Foreskin keratinocyte (primary cell): ENCODE measurements at places on chromosomes 1 and 21.
A peak's percentile ranks its signal among the peaks of the same experiment; 100 is the strongest.

DNA sequence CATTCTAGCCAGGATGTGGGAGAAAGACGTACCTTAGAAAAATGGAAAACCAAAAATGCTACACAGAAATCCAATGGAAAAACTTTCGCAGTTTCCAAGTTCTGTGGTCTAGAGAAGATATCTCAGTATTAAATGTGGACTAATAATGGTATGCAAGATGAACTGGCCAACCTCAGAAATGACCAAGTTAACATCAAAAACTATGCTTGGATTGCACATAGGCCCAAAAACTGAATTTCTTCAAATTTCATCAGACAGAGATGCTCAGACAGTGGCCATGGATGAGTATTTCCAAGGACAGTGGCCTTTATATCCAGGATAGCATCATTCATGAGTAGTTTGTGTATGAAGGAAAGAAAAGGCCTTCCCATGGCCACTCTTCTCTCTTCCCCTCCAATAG is 132.2 kb downstream of the TIAM1 start:
- no peak for DNase-seq

GRCh38 chr1:202210385-202210784 is 16.8 kb downstream of the LGR6 start:
- peak; percentile 47 for DNase-seq

DNA sequence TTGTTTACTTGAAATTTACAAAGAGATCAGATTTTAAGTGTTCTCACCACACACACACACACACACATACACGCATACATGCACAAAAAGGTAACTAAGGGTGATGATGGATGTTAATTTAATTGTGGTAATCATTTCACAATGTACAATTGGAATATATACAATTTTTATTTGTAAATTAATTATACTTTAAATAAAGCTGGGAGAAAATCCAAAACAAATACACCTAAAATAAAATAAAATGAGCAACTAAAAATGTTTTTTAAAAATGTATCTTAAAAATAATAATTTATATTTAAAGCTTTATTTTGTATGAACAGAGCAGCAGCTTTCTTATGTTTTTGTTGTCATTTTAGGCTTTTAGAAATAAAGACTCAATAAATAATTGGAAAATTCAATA is 8.2 kb upstream of the INSL5 start:
- DNase-seq: no peak

DNA sequence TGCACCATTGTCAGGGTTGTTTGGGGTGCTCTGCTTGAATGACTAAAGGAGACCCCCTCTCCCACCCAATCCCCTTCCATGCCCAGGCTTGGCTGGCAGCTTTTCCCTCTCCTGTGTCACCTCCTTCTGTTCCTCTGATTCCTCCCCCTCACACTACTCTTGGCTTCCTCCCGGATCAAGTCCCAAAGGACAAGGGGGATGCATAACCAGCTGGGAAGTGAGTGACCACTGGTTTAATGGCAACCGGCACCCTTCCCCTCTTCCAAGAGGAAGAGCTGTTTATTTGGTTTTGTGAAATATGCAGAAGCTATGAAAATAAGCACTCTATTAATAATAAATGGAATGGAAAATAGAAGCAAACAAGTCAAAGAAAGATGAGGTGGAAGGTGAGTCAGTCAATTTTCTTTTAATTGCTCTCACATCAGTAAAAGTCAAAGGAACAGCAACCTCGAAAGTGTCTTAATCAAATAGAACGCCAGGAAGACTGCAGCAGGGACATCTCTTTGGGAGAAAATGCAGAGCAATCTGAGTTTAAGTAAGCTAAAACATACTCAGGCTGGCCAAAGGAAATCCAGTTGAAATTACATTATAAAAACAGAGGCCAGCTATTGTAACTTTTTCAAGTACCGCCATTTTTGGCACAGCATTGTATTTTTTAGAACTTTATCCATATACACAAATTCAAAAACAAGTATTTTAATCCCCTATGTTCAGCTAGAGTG is 322.5 kb downstream of the SIPA1L2 start:
- no peak for DNase-seq

GRCh38 chr1:209527372-209527771 is 56.1 kb upstream of the CAMK1G start:
- DNase-seq: peak; percentile 55

DNA sequence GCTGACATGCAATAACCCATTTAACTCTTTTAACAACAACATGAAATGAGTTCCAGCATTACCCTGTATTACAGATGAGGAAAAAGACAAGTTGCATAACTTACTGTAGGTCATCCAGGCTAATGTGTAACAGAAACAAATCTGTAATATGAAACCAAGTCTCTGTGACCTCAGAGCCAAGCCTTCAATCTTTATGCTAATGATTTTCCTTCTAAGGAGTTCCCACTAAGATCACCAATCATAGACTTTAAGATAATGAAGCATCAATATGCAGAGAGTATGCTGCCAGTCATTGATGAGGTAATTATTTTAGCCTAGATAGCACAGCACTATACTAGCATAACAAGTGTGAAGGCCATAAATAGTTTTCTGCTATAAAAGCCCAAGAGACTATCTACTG is 35.6 kb upstream of the RNPC3 start:
- peak; percentile 15 for DNase-seq

DNA sequence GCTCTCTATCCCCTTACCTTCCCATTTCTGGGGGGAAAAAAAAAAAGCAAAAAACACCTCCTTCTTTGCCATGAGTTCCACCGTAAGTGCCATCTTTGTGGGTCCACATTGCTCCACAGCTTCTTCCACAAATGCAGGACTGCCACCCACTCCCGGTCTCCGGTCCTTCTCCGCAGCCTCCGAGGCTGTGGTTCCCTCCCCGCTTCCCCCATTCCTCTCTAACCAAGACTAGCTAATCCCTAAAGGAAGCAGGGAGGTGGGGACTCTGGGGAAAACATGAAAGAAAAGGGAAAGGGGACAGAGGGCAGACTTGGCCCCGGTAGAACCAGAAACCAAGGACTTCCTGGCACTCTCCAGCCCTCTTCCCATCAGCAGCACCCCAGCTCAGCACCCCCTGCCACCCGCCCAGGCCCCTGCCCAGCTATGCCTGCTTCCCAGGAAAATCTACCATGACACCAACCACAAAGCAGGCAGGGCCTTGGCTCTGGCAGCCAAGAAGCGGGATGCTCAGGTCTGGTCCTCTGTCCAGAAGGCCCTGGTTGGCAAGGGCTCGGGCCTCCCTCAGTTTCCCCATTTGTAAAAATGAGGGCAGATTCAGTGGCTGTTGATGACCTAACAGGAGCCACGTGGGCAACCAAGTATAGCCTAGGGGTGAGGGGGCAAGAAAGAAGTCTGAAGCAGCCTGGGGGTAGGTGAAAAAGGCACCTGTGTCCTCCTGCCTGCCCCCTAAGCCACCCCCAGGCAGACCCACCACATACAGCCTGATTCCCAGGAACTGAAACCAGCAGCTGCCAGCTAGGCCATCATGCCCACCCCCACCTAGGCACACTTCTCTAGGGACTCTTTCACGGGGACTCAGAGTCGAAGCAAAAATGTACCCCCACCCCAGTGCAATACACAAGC is 2.5 kb downstream of the EPHA2 start:
- no peak for DNase-seq

GRCh38 chr1:109668123-109668775 is 392 bp downstream of the GSTM2 start:
- no peak for DNase-seq

DNA sequence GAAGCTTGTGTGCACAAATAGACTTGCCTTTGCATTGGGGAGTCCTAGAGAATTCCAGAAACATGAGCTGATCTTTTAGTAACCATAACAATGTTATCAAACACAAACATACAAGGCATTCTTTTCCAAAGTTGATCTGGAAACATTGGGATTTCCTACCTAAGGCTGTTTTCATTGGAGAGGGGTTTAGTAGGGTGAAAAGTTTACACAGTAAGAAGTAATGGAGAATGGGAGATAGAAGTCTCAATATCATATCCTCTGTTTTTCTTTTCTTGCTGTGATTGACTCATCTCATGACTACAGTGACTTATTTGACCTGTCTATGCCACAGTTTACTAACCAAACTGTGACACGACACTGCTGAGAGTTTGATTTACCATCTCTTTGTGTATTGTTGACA is 65.6 kb upstream of the PLA2G4A start:
- no peak for DNase-seq

GRCh38 chr1:83067954-83068353 is 931.0 kb downstream of the TTLL7 start:
- no peak for DNase-seq

GRCh38 chr1:208179961-208180409 is 64.2 kb downstream of the PLXNA2 start:
- DNase-seq: no peak

DNA sequence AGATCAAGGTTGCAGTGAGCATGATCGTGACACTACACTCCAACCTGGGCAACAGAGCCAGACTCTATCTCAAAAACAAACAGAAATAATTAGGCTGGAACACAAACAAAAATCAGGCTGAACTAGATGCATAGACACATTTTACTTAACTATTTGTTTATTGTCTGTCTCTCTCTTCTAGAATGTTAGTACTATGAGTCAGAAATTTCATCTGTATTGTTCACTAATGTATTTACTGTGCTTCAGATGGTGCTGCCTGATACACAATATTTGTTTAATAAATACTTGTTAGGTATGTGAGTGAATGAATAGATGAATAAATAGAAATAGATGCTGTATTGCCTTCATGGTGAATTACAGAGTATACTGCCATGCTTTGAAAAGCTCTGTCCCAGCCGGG is 6.0 kb upstream of the LIN28A start:
- DNase-seq: no peak

DNA sequence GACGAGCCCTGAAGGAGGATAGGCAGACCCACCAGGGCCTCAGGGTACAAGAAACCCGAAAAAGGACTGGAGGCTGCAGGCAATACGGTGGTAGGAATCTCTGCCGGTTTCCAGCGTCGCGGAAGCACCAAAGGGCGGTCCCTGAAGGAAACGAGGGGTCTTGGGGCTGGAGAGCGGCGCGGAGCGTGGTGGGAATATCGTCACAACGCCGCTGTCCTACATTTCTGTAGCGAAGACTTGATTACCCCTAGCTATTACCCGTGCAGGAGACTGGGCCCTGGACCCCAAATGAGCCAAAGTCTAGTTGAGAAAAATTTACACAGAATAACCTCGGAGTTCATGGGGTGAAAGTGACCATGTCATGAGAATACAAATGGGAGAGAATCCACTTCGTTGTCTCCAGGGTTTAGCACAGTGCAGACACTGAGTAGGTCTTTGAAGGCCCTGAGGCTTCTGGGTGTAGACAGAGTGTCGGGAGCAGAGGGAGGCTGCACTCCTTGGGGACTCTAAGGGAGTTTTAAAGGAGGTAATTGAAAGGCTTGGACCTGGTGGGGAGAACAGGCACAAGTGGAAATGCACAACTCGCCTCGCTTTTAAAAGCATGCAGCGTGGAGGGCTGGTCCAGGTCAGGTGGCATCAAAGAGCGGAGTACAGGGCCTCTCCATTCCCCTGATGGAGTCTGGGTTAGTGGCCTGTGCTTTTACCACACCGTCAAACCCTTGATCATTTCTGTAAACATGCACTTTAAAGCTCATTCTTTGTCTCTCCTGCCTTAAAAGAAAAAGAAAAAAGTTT is 1.5 kb downstream of the ATP1A1 start:
- DNase-seq: no peak

DNA sequence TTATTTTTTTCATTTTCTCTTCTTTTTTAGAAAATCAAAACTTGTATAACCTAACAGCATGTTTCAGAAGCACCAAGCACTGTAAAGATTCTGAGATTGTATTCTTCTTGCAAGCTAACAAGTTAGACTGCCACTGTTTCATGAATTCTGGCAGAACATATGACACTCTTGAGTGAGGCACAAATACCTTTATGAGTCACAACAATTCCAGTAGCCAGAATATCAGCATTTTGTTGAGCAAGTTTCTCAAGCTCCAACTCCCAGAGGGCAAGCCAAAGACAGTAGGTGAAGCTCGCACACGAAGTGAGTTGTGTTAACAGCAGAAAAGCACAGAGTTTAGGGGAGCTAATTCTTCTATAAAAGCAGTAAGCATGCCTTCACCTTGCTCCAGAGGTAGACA is 268.8 kb upstream of the NCAM2 start:
- peak; percentile 19 for DNase-seq

DNA sequence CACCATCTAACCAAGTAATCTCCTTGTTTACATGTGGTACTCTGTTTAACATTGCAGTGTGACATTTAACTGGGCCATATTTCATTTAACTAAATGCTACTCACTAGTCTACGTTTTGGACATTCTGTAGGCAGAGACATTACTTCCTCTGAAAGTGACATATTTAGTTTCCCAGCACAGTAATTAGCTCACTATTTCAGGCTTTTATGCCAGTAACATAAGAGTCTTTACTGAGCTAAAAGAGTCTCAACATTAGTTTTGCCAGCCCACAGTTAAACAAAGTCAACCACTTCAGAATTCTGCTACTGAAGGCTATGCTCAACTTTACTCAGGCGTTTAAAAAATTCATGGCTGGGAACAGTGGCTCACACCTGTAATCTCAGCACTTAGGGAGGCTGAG is 2.6 kb upstream of the TNFRSF9 start:
- no peak for DNase-seq

DNA sequence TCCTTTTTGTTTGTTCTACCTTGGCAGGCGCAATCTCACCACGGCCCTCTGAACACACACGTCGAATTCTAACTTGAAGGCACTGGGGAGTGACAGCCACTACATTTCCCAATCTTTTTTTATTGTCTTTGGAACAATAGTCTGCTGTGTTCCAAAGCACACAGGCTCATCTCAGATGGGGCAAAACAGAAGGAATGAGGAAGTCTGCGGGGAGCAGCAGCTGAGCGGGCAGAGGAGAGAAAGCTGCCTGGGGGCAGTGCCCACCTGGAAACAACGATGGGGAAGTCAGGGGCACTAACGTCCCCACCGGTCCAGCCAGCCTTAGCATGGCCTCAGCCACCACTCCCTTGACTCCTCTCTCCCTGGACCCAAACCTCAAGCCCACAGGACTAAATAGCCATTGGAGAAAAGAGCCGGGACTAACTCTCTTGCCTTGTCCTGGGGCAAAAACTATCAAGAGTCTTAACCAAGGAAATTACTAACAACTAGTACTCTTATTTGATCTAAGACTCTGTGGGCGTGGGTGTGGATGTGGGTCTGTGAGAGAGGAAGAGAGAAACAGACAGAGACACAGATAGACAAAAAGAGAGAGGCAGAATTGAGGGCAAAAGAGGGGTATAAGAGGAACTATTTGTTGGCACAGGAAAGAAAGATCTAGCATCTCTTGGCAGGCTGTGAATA is 34.2 kb downstream of the SYF2 start:
- peak; percentile 44 for DNase-seq

DNA sequence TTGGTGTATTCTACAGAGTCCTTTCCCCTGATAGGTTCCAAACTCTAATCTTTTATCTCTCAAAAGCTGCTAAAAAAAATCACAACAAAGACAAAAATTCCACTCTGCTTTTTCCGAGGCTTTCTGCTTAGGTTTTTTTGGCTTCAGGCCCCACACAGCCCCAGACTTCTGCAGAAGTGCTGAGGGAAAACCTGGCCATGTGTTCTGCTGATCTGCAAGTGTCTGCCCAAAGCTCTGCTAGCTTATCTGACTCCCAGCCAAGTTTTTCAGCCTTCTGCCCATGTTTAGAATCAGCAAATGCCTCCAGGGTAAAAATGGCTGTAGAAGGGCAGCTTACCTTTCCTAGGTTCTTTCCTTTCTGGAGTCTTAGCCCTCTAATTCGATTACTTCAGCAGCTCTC is 28.4 kb downstream of the DISP3 start:
- DNase-seq: no peak
